GM03348 (cell line): ENCODE measurements at places on chromosomes 1 and 21.

GRCh38 chr1:30875916-30876315 lies 32.6 kb downstream of the SDC3 start:
- DNase-seq: no peak

- DNase-seq: no peak
Observed at GRCh38 chr1:183931646-183932271, 105.8 kb downstream of the COLGALT2 start.

- no peak for DNase-seq
Observed at GRCh38 chr1:78377356-78377928, 113.3 kb upstream of the PTGFR start.

DNA sequence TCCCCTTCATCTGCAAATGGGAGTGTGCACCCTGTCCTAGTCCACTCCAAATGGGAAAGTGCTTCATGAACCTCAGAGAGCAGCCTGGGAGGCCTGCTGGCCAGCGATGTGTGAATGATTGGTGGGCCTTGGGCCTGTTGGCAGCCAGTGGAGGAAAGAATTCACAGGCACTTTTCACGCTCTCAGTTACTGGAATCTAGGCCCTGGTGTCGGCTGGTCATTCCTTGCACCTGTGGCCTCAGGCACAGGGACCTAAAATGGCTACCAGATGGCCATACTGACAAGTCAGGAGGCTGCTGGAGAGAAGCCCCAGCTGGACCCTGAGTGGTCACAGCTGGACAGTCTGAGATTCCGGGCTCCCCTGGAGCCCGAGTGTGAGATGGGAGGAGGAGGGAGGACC lies 18.4 kb upstream of the EDN2 start:
- no peak for DNase-seq

GRCh38 chr1:23524716-23525401 lies 6.2 kb downstream of the E2F2 start:
- DNase-seq: no peak

GRCh38 chr1:203669739-203670138 lies 43.1 kb downstream of the ATP2B4 start:
- peak; percentile 40 for DNase-seq

DNA sequence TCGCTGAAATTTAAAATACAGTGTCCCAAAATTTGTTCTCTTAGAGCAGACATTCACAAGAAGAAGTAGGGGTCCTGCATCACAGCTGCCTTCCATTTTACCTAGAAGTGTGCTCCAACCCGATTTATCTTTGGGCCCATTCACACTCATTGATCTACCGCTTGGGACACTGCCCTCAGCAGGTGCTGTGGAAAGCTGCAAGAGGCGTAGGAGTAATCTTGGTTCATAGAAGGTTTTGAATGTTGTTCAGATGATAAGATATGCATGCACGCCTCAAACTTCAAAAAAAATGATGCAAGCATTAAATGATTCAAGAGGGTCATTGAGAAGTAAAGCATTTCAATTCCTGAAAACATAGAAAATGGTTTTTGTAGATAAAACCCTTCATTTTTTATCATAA lies 18.6 kb upstream of the C1orf105 start:
- DNase-seq: no peak

DNA sequence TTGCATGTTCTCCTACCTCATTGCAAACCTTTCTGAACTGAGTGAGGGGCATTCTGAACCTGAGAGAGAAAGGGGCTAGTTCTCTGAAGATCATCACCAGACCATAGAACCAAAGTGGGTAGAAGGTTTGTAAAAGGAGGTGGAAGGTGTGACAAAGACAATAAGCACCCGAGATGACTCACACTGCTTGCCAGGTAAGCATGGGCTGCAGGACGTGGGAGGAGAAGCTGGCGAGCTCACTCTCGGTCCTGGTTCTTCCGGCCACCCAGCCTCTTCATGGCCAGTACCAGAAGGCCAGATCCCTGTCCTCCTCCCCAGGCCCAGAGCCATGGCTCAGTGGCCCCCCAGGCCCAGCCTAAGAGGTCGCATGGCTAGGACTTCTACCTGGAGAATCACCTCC lies 128.3 kb downstream of the TMEM53 start:
- no peak for DNase-seq

- no peak for DNase-seq
Observed at GRCh38 chr21:45512626-45513002, 29.6 kb downstream of the SLC19A1 start.

DNA sequence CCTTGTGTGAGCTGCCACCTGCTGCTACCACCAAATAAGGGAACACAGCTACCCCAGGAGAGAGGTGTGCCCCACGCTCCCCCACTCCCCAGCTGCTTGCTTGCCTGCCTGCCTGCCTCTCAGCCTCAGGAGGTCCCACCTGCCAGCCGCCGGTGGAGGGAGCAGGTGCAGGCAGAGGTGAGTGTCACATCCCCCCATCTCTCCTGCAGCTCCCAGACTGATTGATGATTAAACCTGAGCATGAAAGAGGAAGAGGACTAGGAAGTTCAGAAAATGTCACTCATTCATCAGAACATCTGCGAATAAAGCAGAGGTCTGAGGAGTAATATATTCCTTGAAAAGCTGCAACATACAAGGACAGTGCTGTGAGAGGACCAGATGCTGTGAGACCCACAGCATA lies 58.6 kb upstream of the HIVEP3 start:
- DNase-seq: no peak

DNA sequence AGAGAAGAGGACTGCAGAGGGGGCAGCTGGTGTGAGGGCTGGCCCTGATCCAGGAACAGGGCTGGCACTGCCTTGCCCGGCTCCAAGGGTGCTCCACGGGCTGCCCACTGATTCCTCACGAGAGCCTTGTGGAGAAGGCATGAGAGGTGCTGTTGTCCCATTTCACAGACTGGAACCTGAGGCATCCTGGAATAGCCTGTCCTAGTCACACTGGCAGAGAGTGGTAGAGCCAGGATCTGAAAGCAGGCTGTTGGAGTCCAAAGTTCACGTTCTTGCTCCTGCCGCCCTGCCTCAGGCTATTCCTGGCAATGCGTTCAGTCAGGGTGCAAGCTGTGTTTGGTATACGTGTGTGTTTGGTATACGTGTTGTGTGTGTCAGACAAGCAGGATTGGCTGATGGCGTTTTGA lies 1.8 kb downstream of the RER1 start:
- no peak for DNase-seq

GRCh38 chr1:243849421-243850201 lies 432 bp downstream of the AKT3 start:
- peak; percentile 64 for DNase-seq

DNA sequence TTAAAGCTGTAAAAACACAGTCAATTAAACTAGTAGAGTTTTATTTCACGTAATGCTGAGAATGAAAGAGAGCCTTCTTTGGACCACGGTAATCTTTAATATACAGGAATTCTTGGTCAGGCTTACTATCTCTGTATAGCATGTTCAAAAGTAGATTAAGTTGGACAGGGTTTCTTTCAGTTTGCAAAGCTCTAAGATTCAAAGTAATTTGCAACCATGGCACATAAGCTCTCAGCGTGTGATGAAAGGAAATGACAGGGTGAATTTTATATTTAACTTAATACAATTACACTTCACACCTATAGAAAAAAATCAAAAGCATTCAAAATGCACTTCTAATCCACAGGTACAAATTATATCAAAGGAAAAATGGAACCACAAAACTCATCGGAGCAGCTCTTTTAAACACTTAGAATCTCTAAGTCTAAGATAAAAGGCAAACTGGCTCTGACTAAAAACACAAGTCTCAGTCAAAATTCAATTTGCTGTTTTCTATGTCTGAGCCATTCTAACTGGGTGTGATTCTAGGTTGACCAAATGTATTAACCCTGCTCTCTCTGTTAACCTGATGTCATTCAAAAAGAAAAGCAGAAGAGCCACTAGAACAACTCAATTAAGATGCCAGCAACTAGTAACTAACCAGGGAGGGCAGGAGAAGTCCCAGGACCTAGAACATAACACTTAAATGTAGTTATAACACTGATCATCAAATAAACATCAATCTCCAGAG lies 147.7 kb downstream of the RERE start:
- DNase-seq: no peak

GRCh38 chr1:78919150-78919549 lies 87.4 kb downstream of the ADGRL4 start:
- DNase-seq: no peak

- DNase-seq: no peak
Observed at GRCh38 chr21:32764186-32764585, 7.4 kb downstream of the PAXBP1 start.

GRCh38 chr1:79422726-79423125 lies 416.2 kb upstream of the ADGRL4 start:
- DNase-seq: no peak

DNA sequence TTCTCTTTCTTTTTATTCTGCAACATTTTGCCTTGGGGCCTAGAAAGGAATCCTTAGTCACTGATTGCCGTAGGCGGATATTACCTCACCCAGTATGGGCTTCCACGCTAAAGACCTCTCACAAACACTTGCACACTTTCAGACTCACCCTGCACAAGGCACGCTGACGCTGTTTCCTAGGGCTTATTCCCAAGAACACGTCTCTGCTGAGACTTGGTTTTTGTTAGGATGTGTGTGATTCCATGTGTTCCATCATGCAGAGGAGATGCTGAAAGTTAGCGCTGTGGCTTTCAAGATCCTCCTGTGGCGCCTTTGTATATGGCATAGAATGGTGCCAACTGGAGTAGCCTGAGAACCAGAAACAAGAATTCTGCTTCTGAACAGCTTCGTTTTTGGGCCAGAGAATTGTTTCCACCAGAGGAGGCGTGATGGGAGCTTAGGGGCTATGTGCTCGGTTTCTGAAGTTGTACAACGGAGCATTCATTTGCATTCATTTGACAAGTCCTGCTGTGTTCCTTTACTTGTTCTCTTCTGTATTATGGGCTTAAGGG lies 297.0 kb downstream of the DISC1 start:
- DNase-seq: no peak

GRCh38 chr1:108913105-108913948 lies 36.5 kb downstream of the GPSM2 start:
- no peak for DNase-seq

GRCh38 chr1:178241057-178241456 lies 147.2 kb downstream of the RASAL2 start:
- DNase-seq: peak; percentile 7

- DNase-seq: peak; percentile 30
Observed at GRCh38 chr1:41681331-41682098, 197.0 kb upstream of the EDN2 start.

DNA sequence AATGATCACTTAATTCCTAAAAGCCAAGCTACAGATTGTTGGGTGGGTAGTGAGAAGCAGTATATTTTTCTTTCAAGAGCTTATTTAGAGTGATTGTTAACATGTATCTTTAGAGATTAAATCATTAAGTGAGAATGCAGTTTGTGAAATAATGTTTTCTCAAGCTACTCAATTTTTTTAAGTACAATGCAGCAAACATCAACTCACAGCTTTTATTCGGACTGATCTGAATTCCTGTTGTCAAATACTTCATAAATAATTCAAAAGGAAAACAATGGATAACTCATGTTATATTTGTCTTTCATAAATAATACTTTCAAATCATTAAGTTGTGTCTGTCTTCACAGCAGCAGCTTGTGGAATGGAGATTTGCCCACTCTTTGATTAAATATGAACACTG lies 271.1 kb upstream of the DEPDC1 start:
- no peak for DNase-seq

DNA sequence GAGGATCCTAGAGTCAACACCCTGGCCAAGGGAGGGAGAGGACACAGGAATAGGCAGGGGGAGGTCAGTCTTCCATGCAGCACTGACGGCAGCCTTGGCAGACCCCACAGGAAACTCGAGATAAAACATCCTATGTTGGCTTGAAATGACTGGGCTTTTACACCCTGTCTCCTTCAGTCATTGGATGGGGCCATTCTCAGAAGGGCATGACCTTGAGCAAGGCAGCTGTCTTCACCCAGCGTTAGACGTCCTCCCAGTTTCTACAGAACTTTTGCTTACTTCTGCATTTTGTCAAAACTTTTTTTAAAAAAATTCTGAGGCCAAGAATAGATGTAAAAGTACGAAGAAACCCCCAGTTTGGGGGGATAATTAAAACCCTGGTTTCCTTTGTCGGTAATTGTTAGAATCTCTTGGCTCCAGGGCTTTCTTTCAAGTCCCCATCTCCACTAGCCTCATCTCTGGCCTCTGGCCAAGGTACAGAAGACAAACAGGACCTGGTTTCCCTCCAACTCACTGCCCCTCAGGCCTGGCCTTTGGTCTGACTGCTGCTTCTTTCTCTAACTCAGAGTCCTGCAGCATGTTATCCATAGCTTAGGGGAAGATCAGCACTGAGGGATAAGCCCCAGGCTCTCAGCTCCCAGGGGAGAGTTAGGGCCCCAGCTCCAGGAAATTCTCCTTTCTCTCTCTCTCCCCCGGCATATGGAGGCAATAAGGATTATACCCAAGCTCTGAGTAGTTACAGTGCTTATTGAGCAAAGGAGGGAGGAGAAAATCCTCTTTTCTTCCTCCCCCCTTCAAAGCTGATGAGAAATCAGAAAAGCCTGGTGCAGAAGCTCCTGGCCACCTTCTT lies 51.6 kb upstream of the KCND3 start:
- DNase-seq: no peak

- no peak for DNase-seq
Observed at GRCh38 chr21:21051109-21052055, 53.2 kb downstream of the NCAM2 start.

GRCh38 chr1:180254854-180255253 lies 24.8 kb downstream of the LHX4 start:
- no peak for DNase-seq

DNA sequence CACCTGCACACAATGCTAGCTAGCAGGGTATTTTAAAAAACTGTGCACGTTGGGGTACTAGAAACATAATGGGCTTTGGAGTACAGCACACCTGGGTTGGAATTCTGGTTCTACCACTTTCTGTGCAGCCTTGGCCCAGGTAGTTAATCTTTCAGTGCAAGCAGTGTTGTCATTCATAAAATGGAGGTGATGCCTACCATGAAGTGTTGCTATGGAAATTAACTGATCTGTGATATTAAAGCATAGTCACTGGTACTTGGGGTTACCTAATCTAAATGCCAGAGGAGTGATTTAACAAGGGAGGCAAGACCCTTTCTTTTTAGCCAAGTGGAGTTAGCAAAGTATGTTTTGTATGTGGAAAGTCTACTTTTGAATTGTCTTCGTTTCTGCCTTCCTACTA lies 18.0 kb downstream of the ATP1B1 start:
- DNase-seq: no peak

DNA sequence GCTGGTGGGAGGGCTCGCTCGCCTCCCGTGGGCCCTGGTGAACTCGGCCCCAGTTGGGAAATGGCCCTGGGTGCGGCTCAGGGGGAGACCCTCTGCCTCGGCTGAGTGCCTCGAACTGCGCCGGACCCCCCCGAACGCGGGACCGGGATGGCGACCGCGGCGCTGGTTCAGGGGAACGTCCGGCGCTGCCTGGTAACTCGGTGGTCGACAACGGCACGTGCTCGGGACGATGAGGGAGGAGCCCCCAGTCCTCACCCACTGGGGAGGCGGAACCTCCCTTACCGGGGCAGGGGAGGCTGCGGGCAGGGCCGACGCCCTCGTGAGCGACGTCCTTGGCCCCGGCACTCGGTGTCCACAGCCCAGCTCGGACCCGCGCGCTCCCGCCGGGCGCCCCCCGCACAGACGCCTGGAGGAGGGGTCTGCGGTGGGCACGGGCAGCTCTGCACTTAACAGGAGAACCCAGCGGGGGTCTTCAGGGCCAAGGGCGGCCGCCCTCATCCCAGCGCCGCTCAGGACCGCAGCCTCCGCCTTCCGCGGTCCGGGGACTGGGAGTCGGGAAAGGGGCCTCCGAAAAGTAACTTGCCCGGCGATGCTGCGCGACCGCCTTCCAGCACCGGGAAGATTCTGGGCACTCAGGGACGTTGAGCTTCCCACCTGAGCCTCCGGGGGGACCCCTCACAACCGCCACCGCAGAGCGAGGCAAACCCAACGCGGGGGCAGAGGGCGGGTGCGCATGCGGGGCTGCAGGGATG lies 1.7 kb downstream of the HES4 start:
- no peak for DNase-seq
